Activated CD4-positive, alpha-beta T cell treated with anti-CD3 and anti-CD28 coated beads, Interleukin-2, amount 10 ng/mL, durations not matched to agents 24 days and 14 days (primary cell): ENCODE measurements at places on chromosomes 11 and 22. TPM values are rescaled to one million over a fixed set of nuclear protein-coding genes. Genes with fewer than 3 reads are reported as not detected.

- H3K4me3 ChIP-seq: no peak overlapping the region
- H3K27ac ChIP-seq: no peak overlapping the region
- DNase-seq: no peak
- no peaks in the 10 kb centered on the region for H3K4me1 ChIP-seq
- no peaks in the 10 kb centered on the region for H3K27me3 ChIP-seq
Observed at GRCh38 chr22:27311698-27312550, 489.6 kb downstream of the MN1 start.

DNA sequence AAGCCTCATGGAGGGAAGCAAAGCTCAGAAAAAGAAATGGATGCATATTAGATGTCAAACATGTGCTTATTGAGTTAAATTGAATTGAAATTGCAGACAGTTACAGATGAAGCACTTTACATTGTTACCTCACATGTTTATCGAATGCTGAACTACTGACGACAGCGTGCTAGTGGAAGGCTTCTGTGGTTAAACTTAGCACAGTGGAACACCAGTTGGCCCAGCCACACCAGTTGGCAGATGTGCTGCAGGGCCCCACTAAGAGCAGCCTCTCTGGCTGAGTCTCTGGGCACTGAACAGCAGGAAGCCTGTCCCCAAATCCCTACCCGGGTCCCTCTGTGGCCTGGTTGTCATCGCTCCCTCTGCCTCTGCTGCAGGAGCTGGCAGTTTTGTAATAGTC is 242.1 kb downstream of the NTM start:
- H3K36me3 ChIP-seq: no peaks in the 10 kb centered on the region
- no peak overlapping the region for H3K27ac ChIP-seq
- no peak overlapping the region for H3K4me3 ChIP-seq
- no peak for DNase-seq

GRCh38 chr11:19918302-19919049 is 205.8 kb downstream of the NAV2 start:
- no peaks in the 10 kb centered on the region for H3K36me3 ChIP-seq
- no peaks in the 10 kb centered on the region for H3K4me1 ChIP-seq
- peaks cover 8% of the 10 kb centered on the region for H3K27me3 ChIP-seq

DNA sequence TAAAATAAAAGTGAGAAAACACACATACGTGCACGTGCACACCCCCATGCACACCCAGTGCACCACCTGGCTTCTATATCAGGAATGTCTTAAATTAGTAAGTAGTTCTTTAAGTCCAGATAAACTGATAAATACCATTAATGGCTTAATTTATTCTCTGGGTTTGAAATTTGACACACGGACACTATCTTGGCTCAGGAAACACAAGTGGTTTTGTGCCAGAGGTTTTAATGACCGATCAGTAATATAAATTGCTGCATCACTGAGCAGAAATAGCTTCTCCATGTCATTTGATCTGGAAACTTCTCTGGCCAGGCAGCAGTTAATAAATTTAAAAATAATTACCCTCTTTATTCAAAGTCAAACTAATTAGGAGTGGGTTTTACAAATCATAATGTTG is 101.5 kb upstream of the NNMT start:
- no peaks in the 10 kb centered on the region for H3K27me3 ChIP-seq
- peaks cover 6% of the 10 kb centered on the region for H3K4me1 ChIP-seq
- no peak overlapping the region for H3K4me3 ChIP-seq
- no peak overlapping the region for H3K27ac ChIP-seq

DNA sequence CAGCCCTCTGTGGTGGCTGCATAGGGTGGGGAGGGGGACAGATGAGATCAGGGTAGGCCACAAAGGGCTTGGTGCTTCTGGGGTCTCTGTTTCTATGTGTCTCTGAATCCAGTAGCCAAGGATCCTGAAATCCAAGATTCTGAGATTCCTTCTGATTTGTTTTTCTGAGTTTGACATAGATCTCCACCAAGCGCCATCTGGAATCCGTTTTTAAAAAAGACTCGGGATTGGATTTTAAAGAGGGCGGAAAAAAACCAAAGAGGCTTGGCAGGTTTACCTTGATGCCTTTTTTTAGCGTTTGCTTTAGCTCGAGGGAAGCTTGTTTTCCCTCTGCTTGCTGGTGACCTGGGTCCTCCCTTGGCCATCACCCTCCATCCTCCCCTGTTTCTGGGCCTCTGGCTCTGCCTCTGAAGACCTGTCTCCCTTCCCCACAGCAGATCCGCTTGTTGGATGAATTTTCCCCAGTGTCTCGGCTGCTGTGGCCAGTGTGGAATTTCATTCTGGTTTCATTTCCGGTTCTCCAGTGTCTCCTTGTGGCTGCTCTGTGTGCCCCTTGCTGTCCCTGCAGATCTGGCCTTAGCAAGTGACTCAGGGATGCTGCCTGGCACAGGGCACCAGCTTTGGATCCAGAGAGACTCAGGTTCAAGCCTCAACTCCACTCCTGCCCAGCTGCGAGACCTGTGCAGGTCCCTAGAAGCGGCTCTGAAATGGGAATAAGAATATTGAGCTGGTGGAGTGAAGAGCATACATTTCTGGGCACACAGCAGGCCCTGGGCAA is 15.1 kb downstream of the SYNGR1 start:
- H3K36me3 ChIP-seq: no peaks in the 10 kb centered on the region
- no peak overlapping the region for H3K4me3 ChIP-seq
- H3K4me1 ChIP-seq: no peaks in the 10 kb centered on the region
- H3K27ac ChIP-seq: no peak overlapping the region
- DNase-seq: no peak
- peaks cover 2% of the 10 kb centered on the region for H3K27me3 ChIP-seq

GRCh38 chr11:85742873-85743275 is 56.9 kb upstream of the CCDC89 start:
- H3K27me3 ChIP-seq: no peaks in the 10 kb centered on the region
- H3K4me3 ChIP-seq: no peak overlapping the region
- peaks cover 42% of the 10 kb centered on the region for H3K4me1 ChIP-seq
- no peak overlapping the region for H3K27ac ChIP-seq

DNA sequence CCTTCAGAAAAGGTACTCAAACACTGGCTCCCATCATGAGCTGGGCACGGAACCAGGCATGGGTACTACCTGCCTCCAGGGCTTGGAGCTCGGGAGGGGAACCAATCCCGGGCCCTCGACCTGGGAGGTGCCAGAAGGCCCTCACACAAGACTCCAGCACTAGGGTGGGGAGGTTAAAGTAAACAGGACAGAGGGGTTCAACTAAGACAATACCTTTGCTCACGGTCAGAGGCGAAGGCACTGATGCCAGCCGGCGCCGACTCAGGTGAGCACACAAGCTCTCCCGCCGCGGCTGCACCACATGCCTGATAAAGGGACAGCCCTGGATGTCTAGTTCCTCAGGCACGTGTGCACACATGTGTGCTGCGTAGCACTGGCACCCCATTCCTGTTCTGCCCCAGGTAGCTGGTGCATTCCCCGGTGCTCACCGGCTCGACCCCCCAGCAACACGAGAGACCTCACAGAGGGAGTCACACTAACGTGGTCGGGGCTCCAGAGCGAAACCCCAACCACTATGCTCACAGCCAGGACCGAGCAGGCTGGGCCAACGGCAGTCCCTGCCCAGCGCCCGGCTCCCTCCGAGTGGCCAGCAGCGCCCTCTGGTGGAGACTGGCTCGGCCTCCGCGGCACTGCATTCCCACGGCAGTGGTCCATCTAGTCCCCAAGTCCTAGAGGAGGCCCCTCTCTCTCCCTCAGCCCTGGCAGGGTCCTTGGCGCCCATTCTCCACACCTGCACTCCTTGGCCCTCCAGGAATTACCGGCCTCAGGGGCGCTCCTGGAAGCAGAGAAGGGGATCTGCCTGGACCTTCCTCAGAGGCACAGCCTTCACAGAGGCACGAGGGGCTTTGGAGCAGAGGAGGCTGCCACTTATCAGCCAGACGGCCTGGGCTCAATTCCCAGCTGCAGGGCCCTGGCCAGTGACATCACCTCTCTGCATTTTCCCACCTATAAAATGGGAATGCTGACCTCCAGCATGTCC is 28.8 kb upstream of the MOB2 start:
- no peak overlapping the region for H3K27ac ChIP-seq
- H3K4me3 ChIP-seq: no peak overlapping the region
- peak; percentile 91 for DNase-seq
- H3K36me3 ChIP-seq: no peaks in the 10 kb centered on the region
- no peaks in the 10 kb centered on the region for H3K27me3 ChIP-seq

Gene ANKRD42
- total RNA-seq: 4.0 and 4.1 TPM in 2 replicates

- peak within 1 kb of the TSS; percentile 71 for H3K4me3 ChIP-seq
- H3K27me3 ChIP-seq: peaks cover 43% of the 10 kb centered on the region
- H3K36me3 ChIP-seq: no peaks in the 10 kb centered on the region
- no peak within 1 kb of the TSS for H3K27ac ChIP-seq
Observed at GRCh38 chr11:73218106-73218829, at the start of gene P2RY2. P2RY2 (plus strand) TSS chr11:73218281; CDS start chr11:73234160, 15,879 bp downstream.

Gene KIRREL3
- not detected in 2 replicates for total RNA-seq

- no peaks in the 10 kb centered on the region for H3K27me3 ChIP-seq
- H3K36me3 ChIP-seq: no peaks in the 10 kb centered on the region
- no peak overlapping the region for H3K4me3 ChIP-seq
- no peak overlapping the region for H3K27ac ChIP-seq
- DNase-seq: peak; percentile 75
Observed at GRCh38 chr11:133821776-133822175, 23.5 kb downstream of the SPATA19 start.

GRCh38 chr11:64186492-64187165 is 658 bp downstream of the STIP1 start:
- H3K4me1 ChIP-seq: peaks cover 27% of the 10 kb centered on the region
- DNase-seq: peak; percentile 85
- H3K27ac ChIP-seq: no peak overlapping the region
- peaks cover 4% of the 10 kb centered on the region for H3K27me3 ChIP-seq
- peaks cover 26% of the 10 kb centered on the region for H3K36me3 ChIP-seq

GRCh38 chr22:32808038-32808445 is 6.5 kb downstream of the TIMP3 start:
- no peaks in the 10 kb centered on the region for H3K4me1 ChIP-seq
- H3K27ac ChIP-seq: no peak overlapping the region
- peaks cover 13% of the 10 kb centered on the region for H3K27me3 ChIP-seq
- DNase-seq: no peak
- H3K36me3 ChIP-seq: no peaks in the 10 kb centered on the region

GRCh38 chr11:85767246-85767945 is 43.5 kb downstream of the SYTL2 start:
- H3K27ac ChIP-seq: peak overlapping the region; percentile 77
- H3K4me3 ChIP-seq: no peak overlapping the region
- peaks cover 50% of the 10 kb centered on the region for H3K4me1 ChIP-seq
- DNase-seq: no peak

DNA sequence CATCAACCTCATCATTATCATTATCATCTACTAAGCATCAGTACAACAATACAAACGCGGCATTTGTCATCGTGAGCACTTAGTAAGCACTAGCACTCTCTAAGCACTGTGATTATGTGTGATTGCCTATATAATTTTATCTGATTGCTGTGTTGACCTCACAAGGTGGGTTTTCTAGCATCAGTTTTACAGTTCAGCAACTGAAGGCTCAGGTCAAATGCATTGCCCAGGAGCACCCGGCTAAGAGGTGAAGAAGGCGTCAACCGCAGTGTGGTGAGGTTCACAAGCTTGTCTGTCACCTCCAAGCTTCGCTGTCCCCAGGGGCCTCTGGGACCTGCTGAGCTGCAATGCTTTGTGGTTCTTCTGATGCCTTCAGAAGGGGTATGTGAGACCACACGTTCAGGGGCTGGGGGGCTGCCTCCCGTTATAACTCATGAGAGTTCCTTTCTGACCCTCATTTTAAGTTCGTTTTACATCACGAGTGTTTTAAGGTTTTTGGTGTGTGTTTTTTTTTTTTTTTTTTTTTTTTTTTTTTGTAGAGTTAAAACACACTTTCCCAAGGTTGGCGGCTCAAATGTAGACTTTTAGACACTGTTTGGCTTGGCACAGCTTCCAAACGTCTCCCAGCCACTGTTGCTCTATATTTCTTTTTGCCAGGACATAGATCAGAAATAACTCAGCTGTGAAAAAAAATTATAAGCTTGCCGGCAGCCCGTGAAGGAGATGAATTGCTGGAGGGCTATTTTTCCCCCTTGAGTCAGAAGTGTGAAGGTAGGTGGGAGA is 33.8 kb upstream of the SCUBE1 start:
- H3K27ac ChIP-seq: no peak overlapping the region
- H3K4me3 ChIP-seq: no peak overlapping the region
- H3K4me1 ChIP-seq: peaks cover 17% of the 10 kb centered on the region
- H3K27me3 ChIP-seq: peaks cover 54% of the 10 kb centered on the region
- H3K36me3 ChIP-seq: no peaks in the 10 kb centered on the region
- peak; percentile 68 for DNase-seq

Gene CABP4
- 0.66 and 0.68 TPM in 2 replicates for total RNA-seq

DNA sequence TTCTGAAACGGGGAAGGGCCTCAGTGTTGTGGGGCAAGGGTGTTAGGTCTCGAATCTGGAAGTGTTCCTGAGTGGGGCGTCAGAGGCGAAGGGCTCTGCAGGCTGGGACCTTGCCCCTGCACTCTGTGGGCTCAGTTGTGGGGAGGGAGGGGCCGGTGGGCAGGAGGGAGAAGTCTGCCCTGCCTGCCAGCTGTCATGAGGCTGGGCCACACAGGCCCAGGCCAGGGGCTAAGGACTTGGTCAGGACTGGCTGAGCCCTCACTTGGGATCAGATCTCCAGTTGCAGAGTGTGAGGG is at the start of gene CRACR2B:
Gene CRACR2B (plus strand): TSS at position 23 of the 296 bp plus-strand sequence. CDS start 689 bp downstream, outside the sequence.
- H3K36me3 ChIP-seq: peaks cover 9% of the 10 kb centered on the region
- peaks cover 24% of the 10 kb centered on the region for H3K4me1 ChIP-seq
- H3K27ac ChIP-seq: peak within 1 kb of the TSS; percentile 56
- H3K27me3 ChIP-seq: peaks cover 42% of the 10 kb centered on the region
- H3K4me3 ChIP-seq: peak within 1 kb of the TSS; percentile 81
- DNase-seq: no peak

DNA sequence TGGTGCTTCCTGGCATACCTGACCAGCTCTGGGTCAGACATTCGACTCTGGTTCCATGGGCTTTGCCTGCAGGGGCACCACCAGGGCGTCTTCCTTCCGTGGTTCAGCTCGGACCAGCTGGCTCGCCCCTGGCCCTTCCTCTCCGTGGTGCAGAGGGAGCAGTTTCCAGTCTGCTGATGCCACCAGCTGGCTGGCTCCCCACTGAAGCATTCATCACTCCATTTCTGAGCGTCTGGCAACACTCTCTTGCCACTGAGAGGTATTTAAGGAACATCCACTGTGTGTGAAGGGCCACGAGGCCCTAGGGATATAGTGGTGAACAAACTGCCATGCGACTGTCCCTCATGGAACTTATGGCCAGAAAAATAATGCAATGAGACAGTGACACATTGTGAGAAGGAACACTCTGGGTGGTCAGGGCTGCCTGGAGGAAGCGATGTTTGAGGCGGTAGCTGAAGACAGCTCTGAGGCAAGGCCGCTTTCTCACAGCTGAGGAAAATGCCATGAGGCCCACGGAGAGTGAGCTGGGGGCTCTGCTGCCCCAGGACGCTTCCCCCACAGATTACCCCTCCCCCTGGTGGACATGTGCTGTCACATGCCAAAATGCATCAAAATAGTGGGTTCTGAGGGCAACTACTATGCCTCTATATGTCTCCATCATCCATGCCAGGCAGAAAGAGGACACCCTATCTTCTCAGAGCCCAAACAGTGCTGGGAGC is 44.9 kb upstream of the ARFGAP3 start:
- H3K4me3 ChIP-seq: no peak overlapping the region
- H3K27ac ChIP-seq: no peak overlapping the region
- peaks cover 4% of the 10 kb centered on the region for H3K4me1 ChIP-seq
- no peak for DNase-seq
- H3K27me3 ChIP-seq: no peaks in the 10 kb centered on the region

Gene CCDC90B
- 24.1 and 24.7 TPM in 2 replicates for total RNA-seq
